ENCODE measurements at places on chromosomes 2 and 18.

DNA sequence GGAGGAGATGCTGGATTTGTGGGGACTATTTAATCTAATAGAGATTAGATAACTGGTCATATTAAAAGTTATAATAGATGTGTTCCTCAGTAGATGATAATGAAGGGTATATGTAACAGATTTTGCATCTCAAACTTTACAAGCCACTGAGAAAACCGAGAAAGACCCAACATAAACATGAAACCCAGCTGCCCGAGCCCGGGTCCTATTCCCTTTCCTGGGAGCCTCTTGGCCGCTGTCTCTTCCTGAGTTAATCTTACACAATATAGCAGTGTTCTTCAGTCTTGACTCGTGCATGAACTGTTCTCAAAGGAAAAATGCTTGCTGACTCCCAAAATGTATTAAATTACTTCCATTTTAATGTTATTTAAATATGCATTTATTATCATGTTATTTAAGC, 94.5 kb downstream of the COPS8 start:
- DNase-seq = no peak

GRCh38 chr2:241211276-241211675, 22.8 kb downstream of the ANO7 start:
- no peak for DNase-seq

DNA sequence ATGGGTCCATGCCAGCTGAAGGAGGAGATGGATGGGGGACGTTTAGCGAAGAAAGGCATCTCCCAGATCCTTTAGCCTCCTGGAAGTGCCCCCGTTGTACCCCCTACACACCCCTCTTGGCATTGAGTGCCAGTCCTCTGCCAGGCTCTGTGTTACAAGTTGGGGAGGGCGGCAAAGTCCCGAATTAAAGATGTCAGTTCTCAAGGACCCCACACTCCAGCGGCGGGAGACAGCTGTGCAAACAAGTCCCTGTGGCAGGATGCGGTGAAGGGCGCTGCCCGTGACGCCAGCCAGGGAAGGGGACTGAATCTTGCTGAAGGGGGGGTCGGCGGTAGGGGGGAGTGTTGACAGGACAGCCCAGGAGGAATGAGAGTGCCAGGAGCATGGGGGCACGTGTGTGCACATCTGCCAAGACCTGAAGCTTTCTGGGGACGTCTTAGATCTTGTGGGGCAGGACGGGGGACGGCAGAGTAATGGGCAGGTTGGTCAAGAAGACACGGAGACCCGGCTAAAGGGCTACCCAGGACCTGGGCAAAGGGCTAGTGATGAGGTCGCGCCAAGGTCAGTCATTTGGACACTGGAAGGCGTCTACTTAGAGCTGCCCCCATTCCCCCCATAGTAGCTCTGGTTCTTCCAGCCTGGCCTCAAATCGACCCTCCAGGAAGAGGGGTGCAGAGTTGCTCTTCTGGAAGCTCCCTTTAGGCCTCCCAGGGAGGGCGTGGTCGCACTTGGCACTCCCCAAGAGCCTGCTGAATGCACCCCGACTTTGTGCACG, 2.8 kb upstream of the CTDSP1 start:
- peak; percentile 64 for DNase-seq

- no peak for DNase-seq
Measured at GRCh38 chr2:47560107-47560819, 157.3 kb downstream of the MSH2 start.

DNA sequence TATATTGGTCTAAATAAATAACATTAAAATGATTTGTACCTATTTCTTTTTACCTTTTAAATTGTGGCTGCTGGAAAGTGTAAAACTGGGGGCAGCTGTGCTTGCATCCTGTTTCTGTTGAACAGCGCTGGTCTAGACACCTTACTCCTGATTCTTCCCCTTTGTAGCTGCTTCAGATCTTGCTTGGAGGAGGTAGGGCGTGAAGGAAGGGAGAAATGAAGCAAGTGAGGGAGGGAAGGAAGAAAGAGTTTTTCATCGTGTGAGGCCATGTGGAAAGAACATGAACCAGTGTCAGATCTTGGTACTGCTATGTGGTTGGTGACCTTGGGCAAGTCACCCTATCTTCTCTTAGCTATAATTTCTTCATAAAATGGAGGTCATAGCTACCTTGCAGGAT, 89.0 kb upstream of the SEC11C start:
- no peak for DNase-seq

GRCh38 chr2:161416708-161417437, 776 bp downstream of the TBR1 start:
- DNase-seq = no peak

GRCh38 chr18:56910967-56911366, 235.9 kb upstream of the BOD1L2 start:
- no peak for DNase-seq

DNA sequence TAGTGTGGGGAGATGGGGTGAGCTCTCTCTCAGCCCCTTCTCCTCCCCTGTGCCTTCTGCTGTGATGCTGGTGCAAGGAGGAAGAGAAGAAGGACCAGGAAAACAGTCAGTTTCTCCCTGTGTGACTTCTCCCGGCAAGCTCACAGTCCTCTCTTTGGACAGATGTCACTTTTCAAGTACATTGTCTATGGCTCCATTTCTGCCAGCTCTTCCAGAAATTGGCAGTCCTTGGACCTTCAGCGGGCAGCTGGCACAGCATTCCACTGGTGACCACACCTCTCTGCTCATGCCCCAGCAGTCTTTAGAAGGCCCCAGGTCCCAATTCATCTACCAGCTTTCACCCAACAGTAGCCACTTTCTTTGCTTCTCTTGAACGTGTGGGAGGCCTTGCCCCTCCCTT, 63.9 kb downstream of the AOX1 start:
- no peak for DNase-seq

DNA sequence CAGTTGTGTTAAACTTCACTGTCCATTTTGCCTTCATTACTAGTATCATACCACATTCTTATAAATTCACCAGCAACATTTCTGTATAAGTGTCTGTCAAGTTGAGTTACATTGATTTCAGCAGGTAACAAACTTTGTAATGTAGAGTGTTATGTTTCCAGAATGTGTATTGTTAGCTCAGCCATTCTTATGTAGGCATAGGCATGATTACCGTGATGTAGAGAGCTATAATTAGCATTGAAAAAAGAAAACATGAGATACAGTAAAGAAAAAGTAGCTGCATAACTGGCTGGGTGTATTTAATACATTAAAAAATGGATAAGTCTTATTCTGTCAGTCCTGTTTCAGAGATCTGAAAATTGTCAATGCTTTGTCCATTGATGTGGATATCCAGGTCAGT, 8.5 kb downstream of the KCNJ13 start:
- no peak for DNase-seq

DNA sequence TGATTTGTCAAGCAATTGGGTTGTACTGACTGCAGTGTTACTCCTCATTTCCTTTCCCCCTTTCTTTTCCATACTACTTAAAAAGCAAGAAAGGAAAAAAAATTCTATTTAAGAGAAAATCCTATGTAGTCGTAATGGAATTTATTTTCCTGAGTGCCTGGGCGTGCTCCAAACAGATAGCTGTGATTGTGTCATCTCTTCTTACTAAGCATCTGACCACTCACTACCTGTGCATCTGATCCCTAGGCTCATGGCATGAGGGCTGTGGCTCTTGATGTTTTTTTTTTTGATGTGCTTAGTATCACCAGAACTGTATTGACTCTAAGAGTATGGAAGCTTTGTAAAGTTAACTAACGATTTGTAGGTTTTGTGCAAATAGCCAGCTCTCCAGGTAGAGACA, 19.0 kb downstream of the CRIM1 start:
- no peak for DNase-seq

DNA sequence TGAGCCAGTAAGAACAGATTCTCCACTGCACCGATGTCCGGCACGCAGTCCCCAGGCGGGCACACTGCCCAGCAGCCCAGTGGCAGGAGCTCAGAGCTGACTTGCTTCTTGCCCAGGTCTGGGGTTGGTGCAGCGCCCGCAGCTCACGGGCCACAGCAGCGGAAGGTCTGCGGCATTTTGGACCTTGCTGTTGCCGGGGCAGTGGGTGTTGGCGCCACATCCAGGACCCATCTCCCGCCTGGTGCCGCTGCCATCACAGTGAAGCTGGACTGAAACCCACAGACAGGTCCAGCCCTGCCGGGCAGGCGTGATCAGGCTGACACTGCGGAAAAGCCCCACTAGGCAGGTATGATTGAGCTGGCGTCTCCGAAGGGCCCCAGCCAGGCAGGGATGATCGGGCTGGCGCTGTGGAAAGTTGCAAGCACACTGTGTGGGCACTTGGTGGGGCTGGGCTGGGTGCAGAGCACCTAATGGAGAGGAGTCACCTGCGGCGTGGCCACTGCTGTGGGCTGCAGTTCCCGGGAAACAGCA, 75.5 kb downstream of the SLC66A2 start:
- no peak for DNase-seq

- no peak for DNase-seq
Measured at GRCh38 chr18:7185701-7186100, 45.2 kb upstream of the LRRC30 start.

GRCh38 chr2:211434773-211435172, 878.4 kb downstream of the CPS1 start:
- DNase-seq = no peak

DNA sequence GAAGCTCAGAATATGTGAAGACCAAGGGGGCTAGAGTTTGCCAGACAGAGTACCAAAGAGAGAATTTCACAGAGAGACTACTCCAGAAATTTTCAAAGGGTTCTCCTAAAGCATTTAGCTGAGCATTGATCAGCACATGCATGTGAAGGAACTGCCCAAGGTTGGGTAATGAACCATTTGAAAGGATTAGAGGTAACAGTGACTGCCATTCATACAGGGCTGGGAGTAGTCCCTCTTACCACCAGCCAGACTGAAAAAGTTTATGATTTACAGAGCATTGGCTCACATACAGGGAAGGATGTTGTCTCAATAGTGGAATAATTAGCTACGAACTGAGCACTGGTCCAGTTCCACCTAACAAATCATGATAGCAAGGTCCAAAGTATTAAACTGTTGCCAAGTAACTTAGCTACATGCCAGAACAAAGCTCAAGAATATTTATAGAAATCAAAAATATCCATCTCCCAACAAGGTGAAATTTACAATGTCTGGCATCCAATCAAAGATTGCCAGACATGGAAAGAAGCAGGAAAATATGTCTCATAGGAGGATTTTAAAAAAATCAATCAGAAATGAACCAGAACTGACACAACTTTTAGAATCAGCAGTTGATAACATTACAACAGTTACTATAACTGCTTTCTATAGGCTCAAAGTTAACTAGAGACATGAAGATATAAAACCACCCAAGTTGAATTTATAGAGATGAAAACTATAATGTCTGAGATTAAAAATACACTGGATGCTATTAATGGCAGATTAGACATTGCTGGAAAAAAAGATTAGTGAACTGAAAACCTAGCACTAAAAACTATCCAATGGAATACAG, 25.7 kb upstream of the RNF103 start:
- DNase-seq = no peak

- DNase-seq = no peak
Measured at GRCh38 chr2:3451926-3452671, 67.2 kb downstream of the ADI1 start.

- DNase-seq = peak; percentile 15
Measured at GRCh38 chr2:206275312-206276055, 1.0 kb downstream of the ZDBF2 start.

DNA sequence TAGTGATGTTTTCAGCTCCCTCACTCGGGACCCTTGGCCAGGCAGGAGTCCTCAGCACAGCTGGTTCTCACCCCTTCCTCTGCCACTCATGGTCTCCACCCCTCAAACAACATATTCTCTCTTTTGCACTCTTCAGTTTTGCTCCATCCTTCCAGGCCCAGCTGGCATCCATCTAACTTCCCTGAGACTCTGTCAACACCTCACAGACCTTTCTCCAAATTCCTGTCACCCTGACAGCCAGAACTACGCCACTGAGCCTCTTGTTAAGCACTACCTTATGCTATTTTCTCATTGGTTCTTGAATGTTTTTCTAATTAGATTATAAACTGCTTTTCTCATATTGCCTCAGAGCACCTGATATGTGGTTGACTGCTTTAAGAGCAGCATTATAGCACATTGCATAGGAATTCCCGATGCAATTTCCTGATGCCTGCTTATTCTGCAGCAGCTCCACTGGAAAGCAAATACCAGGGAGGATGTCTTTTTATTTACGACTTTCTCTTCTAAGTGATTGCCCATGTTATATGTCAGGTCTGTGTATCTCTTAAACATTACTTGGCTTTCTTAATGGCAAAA, 12.4 kb upstream of the INO80C start:
- no peak for DNase-seq

DNA sequence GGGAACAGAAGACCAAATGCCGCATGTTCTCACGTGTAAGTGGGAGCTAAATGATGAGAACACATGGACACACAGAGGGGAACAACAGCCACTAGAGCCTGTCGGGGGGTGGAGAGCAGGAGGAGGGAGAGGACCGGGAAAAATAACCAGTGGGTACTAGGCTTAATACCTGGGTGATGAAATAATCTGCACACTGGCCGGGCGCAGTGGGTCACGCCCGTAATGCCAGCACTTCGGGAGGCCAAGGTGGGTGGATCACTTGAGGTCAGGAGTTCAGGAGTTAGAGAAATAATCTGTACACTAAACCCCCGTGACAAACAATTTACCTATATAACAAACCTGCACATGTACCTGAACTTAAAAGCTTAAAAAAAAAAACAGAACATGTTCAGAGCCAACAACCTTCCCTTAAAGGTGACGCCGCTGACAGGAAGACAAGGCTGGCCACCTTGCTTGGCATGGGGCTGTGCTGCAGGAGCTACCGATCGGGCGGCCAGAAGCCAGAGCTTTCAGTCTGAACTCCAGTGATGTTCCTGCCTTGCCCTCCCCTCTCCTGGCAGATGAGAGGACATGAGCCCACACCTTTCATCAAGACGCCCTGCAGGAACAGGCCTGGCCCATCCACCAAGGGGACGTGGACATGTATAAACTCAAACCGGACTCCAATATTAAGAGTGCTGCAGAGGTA, 11.2 kb downstream of the SLC66A2 start:
- DNase-seq = no peak

DNA sequence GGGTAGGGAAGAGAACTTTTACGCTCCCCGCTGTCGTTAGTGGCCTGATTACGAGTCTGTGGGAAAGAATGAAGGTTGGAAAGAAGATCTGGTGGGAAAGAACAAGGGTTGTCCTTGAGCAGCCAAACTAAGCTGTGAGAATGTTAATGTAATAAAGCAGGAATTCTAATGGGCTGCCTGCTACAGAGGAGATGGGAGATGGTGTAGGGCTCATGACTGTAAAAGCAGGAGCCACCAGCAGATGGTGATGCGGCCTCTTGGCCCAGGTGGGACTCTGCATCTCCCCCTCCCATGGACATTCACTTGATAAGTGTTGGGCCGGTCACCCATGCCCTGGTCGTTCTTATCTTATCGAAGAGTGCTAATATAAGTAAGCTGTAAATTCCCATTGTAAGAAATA, 150.0 kb downstream of the NEDD4L start:
- DNase-seq = no peak

Data from RPMI8226 (cell line).